ENCODE measurements at places on chromosomes 12 and 14.

- DNase-seq = no peak
Measured at GRCh38 chr14:32998433-32998832, 59.8 kb downstream of the NPAS3 start.

GRCh38 chr14:74205882-74206281, 33.4 kb upstream of the VSX2 start:
- DNase-seq = no peak

DNA sequence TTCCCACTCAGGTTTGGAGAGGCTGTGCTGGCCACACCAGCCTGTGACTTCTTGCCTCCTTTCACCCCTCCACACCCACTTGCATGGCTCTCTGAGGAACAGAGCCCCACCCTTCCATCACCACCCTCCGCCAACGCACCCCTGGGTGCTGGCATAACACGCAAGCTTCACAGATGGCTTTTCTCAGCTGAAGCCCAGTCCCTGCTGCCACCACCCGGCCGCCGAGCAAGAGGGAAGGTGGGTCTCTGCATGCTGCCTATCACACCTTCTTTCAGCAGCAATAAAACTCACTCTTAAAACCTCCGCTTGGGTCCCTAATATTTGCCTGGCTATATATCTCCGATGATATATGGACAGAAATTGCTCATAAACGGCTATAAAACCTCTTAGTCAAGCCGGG, 41.6 kb downstream of the SMUG1 start:
- DNase-seq = no peak

DNA sequence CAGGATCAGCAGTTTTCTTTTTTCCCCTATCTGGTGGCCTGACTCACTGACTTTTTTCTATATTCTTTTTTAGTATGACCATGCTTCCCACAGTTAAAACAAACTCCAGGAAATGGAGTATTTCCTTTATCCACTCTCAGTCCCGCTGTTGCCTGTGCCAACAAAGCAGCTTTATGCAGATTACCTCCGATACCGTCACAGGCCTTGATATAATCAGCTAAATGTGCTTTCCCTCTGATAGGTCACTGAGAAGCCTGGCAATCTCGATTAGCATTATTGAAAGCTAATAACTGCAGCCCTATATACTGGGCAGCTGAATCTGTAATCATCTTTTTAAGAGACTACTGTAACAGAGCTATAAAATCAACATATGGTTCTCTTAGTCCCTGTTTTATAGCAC, 243.6 kb downstream of the KIF21A start:
- no peak for DNase-seq

GRCh38 chr14:54366736-54367735, 29.8 kb upstream of the CDKN3 start:
- DNase-seq = peak; percentile 13

- DNase-seq = no peak
Measured at GRCh38 chr12:118633071-118633470, 256.7 kb downstream of the SUDS3 start.

GRCh38 chr14:24310646-24311604, at the start of gene LTB4R:
Gene LTB4R (plus strand): TSS chr14:24311502. CDS start chr14:24315652, 4,150 bp downstream.
- peak; percentile 65 for DNase-seq

- DNase-seq = no peak
Measured at GRCh38 chr12:48279101-48279500, 71.6 kb downstream of the ZNF641 start.

DNA sequence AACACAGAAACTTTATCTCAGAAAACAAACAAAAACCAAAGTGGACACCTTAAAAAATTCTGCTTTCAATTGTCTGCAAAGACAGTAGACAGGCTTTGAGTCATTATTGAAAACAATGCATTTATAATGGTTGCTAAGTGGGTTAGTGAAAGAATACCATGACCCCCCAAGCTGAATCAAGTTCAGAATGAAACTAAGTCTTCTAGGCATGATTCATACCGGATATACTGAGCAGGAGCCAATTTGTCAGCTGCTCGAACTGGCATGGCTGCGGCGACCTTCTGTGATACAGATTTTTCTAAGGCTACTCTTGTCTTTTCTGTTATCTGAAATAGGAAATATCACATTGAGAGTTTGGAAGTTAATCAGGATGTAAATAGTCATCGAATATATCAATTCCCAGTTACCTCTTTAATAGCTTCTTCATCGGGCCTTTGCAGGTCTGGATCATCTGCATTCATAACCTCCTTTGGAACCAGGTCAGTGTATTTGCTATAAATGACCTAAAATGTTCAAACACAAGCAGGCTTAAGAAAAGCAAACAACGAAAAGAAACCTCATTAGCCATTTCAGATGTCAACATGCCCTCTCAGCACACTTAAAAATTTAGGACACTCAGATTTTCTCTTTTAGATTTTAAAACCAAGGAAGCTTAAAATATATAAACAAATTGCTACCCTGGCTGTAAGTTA, 22.3 kb downstream of the SNW1 start:
- DNase-seq = no peak

DNA sequence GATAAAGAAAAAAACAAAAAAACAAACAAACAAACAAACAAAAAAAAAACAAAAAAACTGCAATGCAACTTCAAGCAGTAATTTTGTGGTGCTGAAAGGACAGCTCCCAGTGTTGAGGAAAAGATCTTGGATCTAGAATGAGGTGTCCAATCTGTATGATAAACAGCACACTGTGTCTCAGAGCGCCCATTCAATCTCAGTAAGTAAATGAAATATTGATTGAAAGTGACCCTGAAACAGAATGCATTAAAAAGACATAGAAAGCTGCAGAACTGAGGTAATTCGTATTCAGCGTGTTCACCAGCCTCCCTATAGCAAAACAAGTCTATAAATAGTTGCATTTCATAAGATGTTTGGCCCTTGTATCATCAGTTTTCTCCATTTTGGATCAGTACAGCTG, 153.0 kb downstream of the NOVA1 start:
- DNase-seq = no peak

GRCh38 chr12:93751864-93752610, 74.9 kb downstream of the CRADD start:
- no peak for DNase-seq

DNA sequence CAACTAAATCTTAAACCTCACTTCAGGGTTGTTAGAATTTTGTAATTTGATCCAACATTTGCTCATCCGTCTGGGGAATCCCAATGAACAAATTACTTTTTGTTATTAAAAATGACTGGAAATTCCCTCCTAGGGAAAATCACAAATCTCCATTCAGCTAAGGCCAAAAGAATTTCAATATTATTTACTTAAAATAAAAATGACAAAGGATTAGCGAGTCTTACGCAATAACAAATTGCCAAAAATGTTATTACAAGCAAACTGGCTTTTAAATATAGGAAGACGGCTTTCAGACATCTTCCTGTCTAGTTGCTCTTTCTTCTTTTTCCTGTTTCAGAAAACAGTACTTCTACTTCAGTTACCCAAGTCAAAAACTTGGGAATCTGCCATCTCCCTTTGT, 92.4 kb upstream of the TSPAN8 start:
- DNase-seq = no peak

GRCh38 chr14:88868558-88869159, 44.2 kb downstream of the TTC8 start:
- peak; percentile 10 for DNase-seq

GRCh38 chr12:32398816-32399369, 465 bp upstream of the FGD4 start:
- DNase-seq = no peak

DNA sequence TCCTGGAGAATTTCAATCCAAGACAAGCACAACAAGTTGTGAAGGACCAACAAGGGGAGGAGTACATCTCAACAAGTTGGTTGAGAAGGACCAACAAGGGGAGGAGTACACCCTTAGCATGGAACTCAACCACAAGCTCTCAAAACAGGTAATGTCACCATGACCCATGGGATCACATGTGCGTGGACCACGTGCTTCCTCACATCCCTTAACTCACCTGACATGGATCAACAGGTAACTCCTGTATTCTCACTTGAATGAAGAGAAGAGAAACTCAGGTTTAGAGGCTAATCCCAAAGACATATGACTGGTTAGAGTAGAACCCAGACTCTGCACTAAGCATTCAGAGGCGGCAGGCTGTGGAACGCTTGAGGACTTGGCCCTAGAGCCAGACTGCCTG, 6.2 kb downstream of the CRACR2A start:
- DNase-seq = no peak

GRCh38 chr14:97021001-97021400, 223.8 kb downstream of the VRK1 start:
- DNase-seq = no peak

DNA sequence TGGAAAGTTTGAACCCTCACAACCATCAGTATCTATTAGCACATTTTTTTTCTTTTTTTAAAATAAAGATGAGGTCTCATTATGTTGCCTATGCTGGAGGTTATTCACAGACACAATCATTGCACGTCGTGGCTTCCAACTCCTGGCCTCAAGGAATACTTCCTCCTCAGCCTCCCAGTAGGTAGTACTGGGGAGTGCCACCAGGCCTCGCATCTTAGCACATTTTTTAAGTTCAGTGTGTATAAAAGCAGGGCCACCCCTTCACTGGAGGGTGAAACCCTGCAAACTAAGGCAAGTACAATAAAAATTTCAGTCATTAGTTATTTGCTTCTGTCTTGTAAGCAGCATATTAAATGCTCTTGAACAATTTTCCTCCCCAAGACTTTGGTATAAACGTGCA, 114.2 kb upstream of the SINHCAF start:
- no peak for DNase-seq

GRCh38 chr14:52463375-52463774, 88.9 kb downstream of the TXNDC16 start:
- no peak for DNase-seq

- no peak for DNase-seq
Measured at GRCh38 chr14:100363053-100363452, 39.9 kb downstream of the SLC25A47 start.
